ENCODE measurements at places on chromosomes 5 and 9.

DNA sequence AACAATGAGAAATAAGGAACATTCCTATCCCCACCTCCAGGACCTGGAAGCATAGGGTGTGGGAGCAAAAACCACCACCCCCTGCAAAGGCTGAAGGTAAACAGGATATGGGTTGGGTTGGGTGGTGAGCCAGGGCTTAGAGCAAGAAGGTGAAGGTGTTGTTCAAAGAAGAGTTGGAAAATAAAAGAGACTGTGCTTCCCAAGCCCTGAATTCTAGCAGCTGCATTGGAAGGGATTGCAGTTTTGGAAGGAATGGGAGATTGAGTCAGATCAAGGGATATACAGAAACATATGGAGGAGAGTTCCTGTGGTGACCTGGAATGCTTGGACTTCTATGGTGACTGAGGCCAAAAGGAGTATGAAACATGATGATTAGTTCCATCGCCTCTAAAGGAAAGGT, 24.7 kb upstream of the MTAP start:
- no peak for DNase-seq

- no peak for DNase-seq
Observed at GRCh38 chr9:129889122-129889940, 54.1 kb downstream of the USP20 start.

GRCh38 chr9:137832830-137833590, 44.6 kb upstream of the CACNA1B start:
- DNase-seq = no peak

DNA sequence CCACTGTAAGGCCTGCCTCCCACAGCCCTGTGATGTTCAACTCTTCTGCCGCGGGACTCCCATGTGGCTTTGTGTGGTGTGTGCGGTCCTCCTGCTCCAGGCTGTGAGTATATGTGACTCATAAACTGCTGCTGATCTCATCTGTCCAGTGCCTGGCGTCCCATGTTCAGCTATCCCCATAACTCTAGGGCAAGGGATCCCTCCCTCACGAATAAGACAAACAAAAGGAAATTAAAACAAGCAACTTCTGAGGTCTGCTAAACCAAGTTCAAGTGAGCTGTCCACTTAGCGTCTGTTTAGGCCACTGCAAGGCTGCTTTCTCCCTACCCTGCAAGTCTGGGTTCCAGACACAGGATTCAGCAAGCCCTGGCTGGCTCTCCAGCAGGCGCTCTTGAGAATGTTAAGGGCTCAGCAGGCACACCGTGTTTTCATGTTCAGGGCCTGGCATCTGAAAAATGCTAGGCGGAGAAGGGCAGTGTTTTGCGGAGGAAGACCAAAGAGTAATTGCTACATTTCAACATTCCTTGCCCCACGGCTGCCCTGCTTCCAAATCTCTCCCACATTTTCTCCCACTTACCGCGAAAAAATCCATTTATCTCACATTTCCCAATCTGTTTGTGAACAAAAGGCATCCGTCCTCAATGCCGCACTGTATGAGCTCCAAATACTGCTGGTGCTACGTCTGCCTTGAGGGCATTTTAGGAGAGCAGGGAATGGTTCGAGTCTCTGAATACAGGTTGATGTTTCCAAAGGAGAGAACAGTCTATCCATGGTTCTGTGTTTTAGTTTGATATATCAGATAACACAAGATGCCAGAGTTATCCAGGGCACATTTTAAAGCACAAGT, 280.2 kb downstream of the SEMA5A start:
- no peak for DNase-seq

GRCh38 chr5:178467568-178468195, 122.5 kb downstream of the COL23A1 start:
- no peak for DNase-seq

DNA sequence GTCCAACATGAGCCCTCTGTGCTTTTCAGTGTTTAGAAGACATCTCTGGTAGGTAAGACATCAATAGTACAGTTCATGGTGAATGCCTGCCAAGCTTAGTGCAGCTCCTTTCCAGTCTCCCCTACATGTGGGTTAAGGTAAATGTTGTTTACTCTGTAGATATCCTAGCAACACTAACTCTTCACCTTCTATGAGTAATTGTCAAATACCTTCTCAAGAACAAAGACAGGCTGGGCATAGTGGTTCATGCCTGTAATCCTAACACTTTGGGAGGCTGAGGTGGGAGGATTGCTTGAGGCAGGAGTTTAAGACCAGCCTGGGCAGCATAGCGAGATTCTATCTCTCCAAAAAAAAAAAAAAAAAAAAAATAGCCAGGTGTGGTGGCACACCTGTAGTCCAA, 18.7 kb upstream of the RASGRF2 start:
- no peak for DNase-seq

DNA sequence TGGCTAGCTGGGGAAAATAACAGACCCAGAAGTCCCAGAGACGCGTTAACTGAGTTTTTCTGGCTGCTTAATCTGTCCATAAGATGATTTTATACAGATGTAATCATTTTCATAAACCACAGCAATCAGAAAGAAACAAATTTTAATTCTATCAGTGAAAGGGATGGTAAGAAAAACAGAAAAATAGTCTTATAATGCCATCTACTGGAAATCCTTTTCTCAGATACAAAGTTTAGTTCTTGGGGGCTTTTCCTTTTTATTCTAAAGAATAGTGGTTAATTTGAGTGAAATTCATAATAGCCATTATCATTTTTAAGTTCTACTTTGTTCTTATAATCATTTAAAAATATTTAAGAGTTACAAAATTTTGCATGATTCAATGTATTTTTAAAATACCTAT, 44.4 kb downstream of the DROSHA start:
- no peak for DNase-seq

DNA sequence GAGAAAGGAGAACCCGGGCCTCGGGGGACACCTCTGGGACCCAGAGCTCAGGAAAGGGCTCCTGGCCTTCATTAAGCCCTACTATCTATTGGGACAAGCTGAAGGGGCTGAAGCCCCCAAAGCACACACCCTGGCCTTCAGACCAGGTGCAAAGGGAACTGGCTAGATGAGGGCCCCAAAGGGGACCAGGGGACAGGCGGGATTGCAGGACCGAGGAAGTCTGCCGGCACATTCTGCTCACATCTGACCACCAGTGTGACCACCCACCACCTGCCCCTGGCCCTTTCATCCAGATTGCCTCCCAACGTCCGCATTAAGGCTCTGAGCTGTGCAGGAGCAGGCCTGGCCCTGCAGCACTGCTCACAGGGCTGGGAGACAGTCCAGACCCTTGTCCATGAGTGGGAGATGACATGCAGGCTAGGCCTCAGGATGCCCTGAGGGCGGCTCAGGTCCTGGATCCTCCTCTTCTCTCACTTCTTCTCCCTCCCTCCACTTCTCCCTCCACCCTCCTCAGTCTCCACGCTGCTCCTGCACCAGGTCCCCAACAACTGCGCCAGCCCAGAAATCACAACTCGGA, 19.2 kb downstream of the PSD2 start:
- no peak for DNase-seq

GRCh38 chr5:172610643-172611042, 30.4 kb upstream of the NEURL1B start:
- DNase-seq = no peak

DNA sequence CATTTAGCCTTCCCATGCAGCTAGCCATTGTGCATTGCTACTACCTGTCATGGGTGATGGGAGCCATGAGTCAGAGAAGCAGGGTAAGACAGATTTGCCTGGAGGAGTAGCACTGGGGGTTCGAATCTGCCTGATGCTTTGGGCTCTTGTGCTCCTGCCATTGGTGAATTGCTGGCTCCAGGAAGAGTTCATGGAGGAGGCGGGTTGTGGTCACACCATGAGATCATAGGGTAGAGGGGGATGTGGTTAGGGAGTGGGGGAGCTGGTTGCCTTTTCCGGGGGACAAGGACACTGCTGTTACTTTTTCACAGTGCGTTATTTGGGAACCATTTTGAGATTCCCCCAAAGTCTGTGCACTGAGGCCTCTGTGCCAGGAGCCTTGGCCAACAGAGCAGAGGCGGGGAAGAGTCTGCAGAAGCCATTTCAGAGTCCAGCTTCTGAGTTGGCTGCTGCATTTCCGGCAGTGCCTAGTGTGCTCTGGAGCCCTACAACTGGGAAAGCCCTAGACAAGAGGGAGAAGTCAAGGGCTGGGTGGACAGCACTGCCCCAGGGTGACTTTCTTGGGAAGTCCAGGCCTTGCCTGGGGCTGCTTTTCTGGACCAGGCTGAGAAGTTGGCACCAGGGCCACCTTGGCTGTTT, 6.2 kb downstream of the ANGPTL2 start:
- DNase-seq = no peak

DNA sequence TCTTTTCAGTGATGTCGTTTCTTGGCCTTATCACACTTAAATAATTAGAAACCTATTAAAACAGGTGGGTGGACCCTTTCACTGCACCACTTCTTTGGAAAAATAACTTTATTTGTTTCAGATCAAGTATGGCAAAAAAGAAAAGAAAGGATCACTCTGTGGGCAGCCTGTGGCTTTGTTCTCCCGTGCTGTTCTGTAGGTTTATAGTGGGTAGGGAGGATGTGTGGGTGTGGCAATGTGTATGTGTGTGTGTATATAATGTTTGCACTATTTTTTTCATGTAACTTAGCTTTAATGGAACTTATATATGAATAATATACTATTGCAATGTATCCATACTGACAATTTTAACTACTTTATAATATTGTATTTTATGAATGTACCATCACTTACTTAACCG, 85.9 kb downstream of the ACTBL2 start:
- DNase-seq = no peak

GRCh38 chr9:119789987-119790386, 420.8 kb upstream of the BRINP1 start:
- DNase-seq = no peak

- no peak for DNase-seq
Observed at GRCh38 chr9:132041798-132042197, 37.9 kb downstream of the MED27 start.

DNA sequence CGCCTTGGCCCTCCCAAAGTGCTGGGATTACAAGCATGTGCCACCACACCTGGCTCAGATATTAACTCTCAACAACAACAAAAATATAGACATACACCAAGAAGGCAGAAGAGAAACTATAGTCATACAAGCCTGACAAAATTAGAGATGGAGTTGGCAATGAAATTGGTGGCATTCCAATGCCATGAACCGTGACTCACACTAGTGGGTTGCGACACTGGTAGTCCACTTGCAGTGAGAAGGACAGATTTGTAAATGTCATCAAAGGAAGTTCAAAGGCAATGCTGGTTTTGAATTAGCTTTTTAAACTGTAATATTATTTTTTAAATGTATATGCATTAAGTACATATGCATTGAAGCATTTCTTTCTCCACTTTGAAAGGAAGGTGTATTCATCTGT, 8.5 kb upstream of the DNAJC25 start:
- no peak for DNase-seq

DNA sequence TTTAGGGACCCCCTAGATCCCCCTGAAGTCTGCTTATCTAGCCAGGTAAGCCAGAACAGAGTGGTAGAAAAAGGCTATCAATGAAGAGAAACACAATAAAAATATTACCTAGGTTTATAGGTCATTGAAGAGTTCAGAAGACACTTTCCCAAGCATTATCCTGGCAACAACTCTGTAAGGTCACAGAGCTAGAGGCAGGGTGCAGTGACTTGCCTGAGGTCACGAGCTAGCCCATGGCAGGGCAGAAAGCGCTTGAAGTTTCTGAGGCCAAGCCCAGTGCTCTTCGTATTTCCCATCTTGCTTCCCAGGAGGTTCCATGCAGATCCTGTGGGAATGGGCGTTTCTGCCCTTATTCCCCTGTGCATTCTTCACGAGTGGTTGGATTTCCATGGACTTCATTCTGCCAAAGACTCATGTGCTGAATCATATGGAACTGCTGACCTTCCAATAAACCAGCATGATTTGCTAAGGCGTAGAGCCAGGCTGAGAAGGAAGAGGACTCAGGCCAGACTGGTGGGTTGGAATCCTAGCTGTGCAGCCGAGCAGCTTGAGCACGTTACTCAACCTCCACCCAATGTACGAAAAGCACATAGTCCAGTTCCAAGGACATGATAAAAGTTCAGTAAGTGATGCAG, 22.1 kb downstream of the TRMO start:
- no peak for DNase-seq

DNA sequence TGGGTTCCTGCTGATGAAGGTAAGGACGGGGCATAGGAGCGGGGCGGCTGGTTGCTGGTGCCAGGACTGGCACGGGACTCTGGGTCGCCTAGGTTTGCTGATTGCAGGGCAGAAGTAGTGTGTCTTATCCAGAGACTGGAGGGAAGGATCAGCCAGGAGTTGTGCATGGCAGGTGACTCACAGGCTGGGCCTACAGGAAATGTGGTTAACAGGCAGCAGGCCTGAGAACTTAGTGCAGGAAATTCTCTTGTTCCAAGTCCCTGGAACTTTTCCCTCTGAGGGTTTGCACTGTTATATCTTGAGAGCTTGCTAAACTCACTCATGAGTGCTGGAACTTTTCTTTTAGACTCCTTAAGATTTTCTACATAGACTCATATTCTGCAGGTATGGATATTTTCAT, 95.1 kb downstream of the ANXA2R start:
- DNase-seq = no peak

GRCh38 chr5:112023766-112024165, 266.8 kb upstream of the NREP start:
- DNase-seq = no peak

GRCh38 chr5:76990899-76991459, 38.1 kb downstream of the CRHBP start:
- DNase-seq = no peak

DNA sequence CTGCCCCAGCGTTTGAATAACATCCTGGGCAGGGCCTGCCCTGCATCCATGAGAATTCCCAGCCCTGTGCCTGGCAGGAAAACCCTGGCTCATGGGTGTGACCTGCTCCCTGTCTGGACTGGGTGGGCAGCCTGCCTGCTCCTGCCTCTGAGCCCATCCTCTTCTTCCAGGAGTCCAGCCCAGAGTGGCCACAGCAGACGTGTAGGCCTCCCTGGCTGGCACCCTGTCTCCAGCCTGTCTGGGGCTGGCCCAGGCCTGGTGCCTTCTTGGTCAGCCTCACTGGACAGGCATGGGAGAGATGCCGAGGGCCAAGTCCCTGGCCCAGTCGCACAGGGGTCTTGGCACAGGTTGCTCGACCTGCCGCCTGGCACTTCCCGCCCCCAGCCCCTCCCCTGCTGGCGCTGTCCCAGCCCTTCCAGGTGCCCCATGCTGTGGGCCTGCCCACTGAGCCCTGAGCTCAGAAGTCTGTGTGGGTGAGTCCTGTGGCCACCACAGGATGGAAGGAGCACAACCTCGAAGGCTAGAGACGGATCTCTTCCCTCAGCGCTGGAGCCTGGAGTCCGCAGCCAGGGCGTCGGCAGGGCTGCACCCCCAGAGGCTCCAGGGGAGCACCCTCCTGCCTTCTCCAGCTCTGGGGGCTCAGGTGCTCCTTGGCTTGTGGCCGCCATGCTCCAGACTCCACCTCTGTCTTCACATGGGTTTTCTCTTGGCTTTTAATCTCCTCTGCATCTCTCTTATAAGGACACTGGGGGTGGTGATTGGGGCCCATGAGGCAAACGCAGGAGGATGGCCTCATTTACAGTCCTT, 11.8 kb upstream of the COL5A1 start:
- DNase-seq = no peak

DNA sequence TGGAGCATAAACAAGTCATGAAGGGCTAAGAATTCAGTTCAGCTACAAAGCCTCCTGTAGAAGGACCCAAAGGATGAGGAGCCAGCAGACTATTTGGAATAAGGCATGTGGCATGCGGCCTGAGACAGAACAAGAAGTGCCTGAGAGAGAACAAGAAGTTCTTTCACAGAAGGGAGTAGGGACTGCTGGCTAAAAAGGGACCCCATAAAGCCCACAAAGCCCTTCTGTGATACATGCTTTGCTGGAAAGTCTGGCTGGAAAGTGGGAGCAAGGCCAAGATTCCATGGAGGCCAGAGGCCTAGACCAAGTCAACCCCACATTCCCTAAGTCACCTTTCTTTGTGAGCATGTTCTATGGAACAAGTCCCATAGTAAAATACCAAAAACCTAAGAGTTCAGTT, 35.9 kb upstream of the UBAP2 start:
- peak; percentile 11 for DNase-seq

All from C1 segment of cervical spinal cord (tissue), 14 donors.